ENCODE measurements at places on chromosomes 5 and 9.

GRCh38 chr9:34693560-34693959, 2.5 kb upstream of the CCL19 start:
- DNase-seq = no peak

- DNase-seq = no peak
Measured at GRCh38 chr9:89234205-89235067, 55.8 kb upstream of the SHC3 start.

DNA sequence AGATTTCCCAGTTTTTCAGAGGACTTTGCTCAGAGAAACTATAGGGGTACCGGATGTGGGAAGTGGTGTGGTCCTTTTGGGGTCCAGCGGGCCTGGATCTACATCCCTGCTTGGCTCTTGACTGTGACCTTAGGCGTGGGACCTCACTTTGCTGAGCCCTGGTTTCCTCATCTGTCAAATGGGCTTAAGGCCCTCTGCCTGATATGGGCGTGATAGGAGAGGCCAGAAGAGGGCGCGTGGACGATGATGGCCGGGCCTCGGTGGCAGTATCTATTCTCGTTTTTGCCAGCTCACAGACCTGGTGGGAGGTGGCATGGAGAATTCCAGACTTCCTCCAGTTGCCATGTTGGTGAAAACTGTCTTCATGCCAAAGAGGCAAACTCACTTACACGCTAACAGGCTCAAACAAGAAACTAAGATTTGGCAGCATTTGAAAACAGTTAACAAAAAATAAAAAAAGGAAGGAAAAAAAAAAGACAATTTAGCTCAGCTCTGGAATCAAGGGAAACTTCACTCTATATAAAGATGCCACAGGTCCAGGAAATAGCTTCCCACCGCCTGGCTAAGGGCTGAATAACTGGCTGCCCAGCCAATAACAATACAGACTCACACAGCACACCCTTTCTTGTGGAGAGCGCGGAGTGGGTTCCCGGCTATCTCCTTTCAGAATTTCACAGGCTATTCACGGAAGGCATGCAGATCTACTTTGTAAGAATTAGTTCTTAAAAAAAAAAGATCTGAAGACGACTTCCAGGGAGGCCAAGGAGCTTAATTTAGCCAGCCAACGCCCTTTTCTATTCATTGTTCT, 1.7 kb downstream of the SH3PXD2B start:
- no peak for DNase-seq

DNA sequence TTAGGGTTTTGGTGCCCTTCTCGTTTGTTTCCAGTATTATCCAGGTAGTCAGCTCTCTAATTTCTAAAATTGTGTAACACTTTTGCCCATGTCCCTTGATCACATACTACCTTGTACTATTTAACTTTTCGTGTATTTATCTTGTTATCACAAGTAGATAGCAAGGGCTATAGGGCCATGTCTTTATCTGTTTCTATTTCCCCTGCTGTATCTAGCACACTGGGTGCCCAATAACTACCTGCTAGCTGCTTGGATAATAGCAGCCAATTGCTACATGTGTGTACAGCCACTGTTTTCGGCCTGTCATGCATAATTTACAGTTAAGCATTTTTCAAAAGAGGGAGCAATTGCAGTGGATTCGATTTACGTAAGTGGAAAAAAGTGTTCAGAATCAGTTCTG, 64.8 kb upstream of the TNFAIP8 start:
- no peak for DNase-seq

DNA sequence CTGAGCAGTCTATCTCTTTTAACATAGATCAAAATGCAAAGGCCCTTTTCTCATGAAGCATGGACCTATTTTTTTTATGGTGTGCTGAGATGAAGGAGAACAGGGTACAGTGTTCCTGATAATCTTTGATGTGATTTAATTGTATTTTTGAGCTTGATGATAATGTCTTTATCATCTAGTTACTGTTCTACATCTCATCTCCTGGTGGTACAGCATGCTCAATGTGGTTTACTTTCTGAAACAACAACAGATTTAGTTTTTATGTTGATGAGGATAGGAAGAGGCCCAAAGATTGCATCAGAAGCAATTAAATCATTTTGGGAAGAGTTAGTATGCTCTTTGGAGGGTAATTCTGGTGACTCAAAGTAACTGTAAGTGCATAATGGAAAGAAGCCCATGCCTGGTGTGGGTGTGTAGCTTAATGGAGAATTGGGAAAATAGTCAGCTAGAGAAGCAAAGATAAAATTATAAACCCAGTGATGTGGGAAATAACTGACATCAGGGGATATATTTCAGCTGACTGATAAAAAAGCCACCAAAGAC, 123.0 kb upstream of the KCNN2 start:
- DNase-seq = no peak

- no peak for DNase-seq
Measured at GRCh38 chr5:143031781-143032580, 261.8 kb downstream of the ARHGAP26 start.

- DNase-seq = no peak
Measured at GRCh38 chr9:107024193-107024592, 161.2 kb downstream of the ZNF462 start.

Measured in activated naive CD4-positive, alpha-beta T cell (primary cell).